ENCODE measurements at places on chromosomes 11 and 22.

GRCh38 chr11:40722179-40722795, 737.2 kb downstream of the LRRC4C start:
- peak; percentile 35 for DNase-seq

DNA sequence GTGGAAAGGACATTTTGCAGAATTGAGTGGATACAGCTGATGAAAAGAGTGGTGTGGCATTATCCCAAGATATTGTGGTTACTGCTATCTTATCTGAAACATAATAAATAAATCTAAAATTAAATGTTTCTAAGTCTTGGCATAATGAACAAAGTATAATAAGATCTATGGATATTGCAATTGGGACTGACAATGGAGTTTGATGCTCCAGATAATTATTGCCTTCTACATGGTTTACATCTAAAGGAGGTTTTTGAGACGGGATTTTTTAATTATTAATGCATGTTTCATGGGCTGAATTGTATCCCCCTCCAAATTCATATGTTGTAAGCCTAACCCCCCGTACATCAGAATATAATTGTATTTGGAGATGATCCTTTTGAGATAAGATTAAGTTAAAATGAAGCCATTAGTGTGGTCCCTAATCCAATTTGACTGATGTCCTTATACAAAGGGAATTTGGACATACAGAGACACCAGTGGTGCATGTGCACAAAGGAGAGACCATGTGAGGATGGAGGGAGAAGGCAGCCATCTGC, 198.5 kb downstream of the MSANTD4 start:
- no peak for DNase-seq

GRCh38 chr11:15035283-15035682, 38.1 kb upstream of the CALCB start:
- no peak for DNase-seq

GRCh38 chr11:8331767-8332166, 68.1 kb upstream of the LMO1 start:
- DNase-seq, result no peak

GRCh38 chr22:45496451-45496941, 6.2 kb upstream of the FBLN1 start:
- DNase-seq, result no peak

DNA sequence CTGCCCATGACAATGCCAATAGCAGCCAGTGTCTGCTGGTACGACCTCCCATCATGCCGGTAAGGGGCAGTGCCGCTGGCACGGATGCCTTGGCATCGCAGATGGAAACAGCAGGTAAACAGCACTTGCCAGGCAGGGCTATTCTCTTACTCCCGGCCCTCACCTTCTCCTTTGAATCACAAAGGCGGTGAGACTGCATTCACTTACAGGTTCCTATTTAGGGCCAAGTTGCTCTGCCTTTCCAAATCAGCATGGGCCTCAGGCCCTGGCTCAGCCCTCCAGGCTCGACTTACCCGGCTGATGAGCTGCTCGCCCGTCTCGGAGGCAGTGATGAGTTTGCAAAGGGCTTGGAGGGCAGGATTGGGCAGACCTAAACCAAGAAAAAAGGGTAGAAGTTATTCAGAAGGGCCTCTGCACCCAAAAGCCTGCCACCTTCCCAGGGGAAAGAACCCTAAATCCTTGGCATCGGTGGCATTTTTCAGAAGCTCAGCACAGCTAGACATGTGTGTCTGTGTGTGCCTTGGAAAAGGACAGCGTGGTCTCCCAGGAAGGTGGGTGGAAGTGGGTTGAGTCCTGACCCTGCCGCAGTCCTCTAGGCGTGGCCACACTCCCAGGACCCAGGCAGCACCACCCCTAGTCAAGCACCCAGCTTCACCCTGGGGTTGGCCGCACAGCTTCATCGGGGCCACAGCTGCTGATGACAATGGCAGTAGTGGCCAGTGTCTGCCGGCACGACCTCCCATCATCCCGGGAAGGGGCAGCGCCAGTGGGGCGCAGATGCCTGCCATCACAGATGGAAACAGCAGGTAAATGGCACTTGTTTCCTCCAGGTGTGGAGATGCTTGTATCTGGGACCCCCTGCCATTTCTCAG, 73.5 kb upstream of the PITPNB start:
- DNase-seq, result no peak

- no peak for DNase-seq
Observed at GRCh38 chr22:24977370-24978221, 25.1 kb downstream of the KIAA1671 start.

- DNase-seq, result no peak
Observed at GRCh38 chr11:100555931-100556330, 131.2 kb upstream of the ARHGAP42 start.

DNA sequence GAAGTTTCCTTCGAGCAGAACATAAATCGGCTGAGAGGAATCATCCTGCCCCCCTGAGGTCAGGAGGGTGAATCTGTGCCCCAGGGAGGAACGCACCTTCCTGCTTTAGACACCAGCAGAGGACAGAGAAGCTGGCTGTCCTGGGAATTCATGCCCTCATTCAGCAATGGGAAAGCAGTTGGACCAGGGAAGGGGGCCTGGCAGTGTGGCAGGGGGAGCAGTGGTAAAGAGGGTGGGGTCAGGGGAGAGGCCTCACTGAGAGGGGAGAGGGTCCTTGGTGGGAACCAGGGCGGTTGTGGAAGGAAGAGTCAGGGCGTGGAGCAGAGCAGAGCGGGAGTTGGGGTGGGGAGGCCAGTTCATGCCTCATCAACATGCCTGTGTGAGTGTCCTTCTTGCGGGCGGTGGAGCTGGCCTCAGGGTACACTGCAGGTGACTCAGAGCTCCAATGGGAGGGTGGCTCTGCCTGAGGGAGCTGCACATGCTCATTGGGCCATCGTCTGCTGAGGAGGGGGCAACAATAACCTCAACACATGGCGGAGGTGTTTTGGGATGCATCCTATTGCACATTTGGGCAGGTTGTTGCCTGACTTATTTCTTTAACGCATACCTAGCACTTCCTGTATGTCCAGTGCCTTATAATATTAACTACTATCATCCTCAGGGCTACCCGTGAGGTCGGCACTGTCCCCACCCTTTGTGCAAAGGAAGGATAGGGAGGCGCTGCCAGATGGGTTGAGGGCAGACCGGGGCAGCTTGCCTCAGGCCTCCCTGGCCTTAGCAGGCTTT, 23.2 kb downstream of the MED15 start:
- no peak for DNase-seq

DNA sequence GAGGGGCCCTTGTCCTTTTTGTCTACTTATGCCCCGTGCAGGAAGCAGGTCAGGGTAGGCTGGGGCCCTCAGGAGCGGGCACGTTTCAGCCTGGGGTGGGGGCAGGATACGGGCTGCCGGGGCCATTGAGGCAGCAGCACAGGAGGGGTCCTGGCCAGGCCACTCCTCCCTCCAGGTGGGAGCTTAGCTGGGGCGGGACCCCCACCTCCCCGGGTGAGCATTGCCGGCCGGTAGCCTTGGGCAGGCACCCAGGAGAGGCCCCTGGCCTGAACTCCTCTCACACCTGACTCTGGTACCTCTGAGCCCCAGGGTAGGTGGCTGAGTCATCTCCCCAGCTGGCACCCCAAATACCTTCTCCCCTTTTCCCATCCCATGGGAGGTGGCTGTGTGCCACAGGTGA, 5.0 kb upstream of the MUC6 start:
- no peak for DNase-seq

DNA sequence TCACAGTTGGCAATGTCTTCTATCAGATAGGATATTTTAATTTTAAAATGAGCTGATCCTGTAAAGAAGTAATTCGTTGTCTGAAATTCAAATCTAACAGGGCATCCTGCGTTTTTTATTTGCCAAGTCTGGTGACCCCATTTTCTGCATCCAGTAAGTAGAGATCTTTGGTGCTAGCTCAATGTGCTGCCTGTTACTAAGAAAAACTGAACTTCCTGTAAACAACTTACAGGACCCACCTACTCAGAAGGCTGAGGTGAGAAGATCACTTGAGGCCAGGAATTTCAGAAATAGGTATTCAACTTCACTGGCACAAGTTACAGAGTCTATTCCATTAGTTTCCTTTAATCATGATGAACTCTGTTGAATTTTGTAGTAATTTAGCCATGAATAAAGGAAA, 4.0 kb downstream of the ARL14EP start:
- no peak for DNase-seq

DNA sequence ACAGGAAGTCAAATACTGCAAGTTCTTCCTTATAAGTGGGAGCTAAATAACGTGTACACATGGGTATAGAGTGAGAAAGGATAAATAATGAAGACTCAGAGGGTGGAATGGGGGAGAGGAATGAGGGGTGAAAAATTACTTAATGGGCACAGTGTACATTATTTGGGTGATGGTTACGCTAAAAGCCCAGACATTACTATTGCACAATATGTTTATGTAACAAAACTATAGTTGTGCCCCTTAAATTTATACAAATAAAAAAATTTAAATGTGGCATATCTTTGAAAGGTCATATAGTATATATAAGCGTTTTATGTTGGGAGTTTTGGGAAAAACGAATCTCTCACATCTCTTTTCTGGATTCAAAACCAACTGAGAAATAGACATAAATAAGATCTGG, 96.1 kb downstream of the KIF18A start:
- DNase-seq, result no peak

DNA sequence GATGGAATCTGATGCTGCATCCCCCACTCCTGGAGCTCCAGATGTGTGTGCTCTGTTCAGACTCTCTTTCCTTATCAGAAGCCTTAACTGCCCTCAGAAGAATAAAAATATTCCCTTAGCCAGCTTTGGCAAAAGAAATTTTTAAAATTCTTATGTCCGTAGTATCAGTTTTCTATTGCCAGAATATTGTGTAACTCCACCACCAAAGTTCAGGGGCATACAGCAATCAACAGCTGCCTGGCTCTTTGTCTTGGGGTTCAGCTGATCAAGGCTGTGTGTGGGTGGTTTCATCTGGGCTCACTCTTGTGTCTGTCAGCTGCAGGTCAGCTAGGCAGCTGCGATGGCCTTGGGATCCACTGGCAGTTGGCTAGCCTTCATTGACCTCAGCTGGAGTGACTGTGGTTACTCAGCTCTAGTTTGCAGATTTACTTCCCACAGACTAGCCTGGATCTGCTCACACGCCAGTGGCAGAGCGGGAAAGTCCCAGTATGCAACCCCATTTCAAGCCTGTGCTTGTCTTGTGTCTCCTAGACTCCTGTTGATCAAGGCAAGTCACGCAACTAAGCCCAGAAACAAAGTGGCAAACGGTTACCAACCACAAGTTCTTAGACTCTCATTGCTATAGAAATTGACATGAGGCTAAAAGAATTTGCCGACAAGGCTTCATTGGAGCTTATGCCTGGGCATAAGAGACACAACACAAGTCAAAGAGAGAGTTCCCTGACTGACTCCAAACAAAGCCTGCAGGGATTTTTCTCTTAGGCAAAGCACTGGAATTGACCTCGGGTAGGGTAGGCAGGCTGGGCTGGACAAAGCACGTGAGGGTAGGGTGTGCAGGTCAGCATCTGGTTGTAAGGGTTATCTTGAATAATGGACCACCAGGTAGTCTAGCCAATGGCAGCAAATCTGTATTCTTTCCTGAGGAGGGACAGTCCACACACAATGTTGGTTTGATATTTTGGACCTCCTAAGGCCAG, 7.5 kb downstream of the TMEM138 start:
- no peak for DNase-seq

- DNase-seq, result no peak
Observed at GRCh38 chr11:72528121-72528520, 93.8 kb upstream of the CLPB start.

GRCh38 chr22:24504956-24505736, 10.0 kb downstream of the UPB1 start:
- DNase-seq, result no peak
